ENCODE measurements at places on chromosomes 6 and 20.

GRCh38 chr6:110625883-110626282 is 149.5 kb upstream of the SLC22A16 start:
- no peak for DNase-seq

DNA sequence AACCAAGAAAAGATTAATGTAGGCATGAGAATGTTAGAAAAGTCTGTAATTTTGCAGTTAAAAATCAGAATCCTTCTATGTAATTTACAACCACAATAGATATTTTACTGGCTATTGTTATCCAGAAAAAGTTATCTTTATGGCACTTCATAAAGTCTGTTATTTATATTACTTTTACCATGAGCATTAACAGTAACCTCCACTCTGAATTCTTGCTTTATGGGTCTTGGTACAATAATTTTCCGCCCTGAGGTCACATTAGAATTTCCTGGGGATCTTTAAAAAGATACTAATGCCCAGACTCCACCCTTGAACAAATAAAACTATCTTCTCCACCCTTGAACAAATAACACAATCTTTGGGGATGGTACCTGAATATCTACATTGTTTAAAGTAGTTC is 9.6 kb downstream of the RSPO3 start:
- no peak for DNase-seq

- DNase-seq = no peak
Measured at GRCh38 chr6:127921982-127922381, 21.1 kb upstream of the THEMIS start.

DNA sequence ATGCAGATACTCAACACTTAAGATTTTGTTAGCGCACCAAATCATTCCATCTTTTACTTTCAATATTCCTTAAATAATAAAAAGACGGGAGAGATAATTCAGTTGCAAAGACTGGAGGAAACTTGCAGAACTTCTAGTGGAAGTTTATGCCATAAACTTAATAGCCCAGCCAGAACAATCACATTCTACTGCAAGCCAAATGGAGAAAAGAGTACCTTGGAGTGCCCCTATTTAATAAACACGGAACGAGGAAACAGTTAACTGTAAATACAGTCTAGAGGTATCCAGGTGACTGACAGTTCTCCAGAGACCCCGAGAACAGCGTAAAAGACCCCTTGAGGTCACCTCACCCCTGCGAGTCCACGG is 635 bp downstream of the SLC35B3 start:
- DNase-seq = no peak

GRCh38 chr6:126959765-126960164 is 158.7 kb upstream of the RSPO3 start:
- DNase-seq = no peak

DNA sequence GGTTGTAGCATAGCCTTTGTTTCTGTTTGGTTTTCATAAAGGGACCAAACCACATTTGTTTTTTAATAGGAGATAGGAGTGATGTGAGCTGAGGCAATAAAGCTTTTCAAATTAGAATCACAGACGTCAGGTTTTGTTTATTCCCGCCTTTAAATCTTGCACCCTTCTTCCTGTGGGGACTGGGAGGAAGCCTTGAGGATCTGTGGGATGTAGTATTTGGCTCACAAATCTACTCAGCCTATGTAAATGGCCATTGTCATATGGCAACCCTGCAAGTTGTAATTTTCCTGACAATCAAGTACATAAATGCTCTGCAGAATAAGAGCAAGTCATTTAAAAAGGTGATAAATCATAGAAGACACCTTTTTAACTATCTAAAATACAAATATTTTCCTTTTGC is 110.4 kb downstream of the ADGRG6 start:
- DNase-seq = no peak
